ENCODE measurements at places on chromosomes 7 and 10.

DNA sequence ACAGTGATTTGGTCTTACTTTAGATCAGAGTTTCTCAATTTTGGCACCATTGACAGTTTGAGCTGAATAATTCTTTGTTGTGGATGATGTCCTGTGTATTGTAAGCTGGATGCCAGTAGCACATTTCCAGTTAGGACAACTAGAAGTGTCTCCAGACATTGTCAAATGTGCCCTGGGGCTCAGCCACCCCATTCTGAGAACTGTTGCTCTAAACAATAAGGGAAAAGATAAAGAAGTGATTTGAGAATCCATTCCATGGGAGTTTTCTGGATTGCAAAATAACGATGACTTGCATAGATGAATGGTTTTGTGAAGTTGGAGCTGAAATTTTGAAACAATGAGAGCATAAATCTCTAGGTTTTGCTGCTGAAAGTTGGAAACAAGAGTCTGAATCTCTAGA lies 44.6 kb downstream of the NUP205 start:
- DNase-seq: no peak

- peak; percentile 34 for DNase-seq
Measured at GRCh38 chr7:93574646-93575554, at the start of gene CALCR. Gene CALCR, minus strand, starts transcription at chr7:93574724. Its CDS starts 87,743 bp downstream, at chr7:93486981.

DNA sequence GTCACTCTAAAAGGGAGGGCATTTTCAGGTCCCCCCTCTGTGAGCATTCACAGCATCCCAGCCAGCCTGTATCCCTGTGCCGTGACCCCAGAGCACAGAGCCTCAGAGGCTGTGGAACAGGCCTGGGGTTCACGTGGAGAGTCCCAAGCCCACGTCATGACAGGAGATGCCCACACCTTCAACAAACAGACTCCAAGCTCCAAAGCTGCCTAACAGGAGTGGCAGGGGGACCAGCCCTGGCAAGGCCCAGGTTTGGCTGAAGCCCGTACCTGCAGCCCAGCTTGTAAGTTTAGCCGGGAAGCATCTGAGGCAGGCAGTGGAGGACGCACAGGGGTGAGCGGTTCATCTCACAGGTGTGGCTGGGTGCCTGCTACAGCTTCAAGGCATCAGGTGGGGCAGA lies 33.5 kb downstream of the LHPP start:
- no peak for DNase-seq

DNA sequence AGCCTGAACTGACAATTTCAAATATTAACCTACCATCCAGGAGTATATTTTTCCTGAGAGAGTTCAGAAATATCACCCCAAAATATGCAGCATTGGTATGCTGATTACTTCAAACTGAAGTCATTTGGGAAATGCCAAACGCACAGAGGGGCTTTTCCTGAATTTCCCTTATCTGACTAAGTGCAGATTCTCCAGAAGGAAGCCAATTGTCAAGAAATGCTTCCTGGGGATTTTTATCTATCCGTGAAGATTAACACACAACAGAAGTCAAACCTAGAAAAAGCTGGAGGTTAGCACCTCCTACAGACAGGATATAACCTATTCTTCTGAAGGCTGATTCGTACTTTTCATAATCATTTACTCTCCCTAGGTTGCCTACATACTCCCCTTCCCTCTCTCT lies 91.0 kb downstream of the AKR1D1 start:
- DNase-seq: no peak

GRCh38 chr10:26831936-26832335 lies 28.8 kb downstream of the ABI1 start:
- DNase-seq: no peak

GRCh38 chr10:33134011-33134751 lies 176.2 kb upstream of the ITGB1 start:
- peak; percentile 100 for DNase-seq

DNA sequence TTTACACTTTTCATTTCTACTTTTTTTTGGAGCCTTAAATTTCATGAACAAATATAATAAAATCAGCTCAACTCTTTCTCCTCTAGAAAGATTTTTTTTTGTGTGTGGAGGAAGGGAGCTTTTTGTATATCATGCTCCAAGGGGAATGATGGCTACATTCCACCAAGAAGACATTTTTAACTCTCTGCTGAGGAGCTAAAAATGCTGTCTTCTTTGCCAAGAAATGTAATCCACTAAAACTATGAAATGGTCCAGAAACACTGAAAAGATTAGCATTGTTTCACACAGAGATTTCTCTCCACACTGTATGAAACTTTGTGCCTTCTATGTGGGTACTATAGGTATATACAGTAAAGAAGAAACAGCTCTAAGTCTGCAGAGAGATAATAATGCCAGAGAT lies 74.1 kb upstream of the ANK3 start:
- no peak for DNase-seq

DNA sequence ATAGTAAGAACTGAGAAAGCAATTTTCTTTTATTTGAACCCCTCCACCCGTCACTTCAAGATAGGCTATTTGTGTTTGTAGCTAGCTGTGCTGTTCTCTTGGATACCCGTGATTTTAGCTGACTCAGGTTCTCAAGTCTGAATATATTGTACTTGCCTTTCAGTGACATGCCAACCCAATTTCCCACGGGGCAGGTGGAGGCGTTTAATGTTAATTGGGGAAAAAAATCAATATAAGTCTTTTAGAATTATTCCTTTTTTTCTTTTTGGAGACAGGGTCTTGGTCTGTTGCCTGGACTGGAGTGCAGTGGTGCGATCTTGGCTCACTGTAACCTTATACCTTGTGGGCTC lies 36.4 kb downstream of the ZRANB1 start:
- no peak for DNase-seq

DNA sequence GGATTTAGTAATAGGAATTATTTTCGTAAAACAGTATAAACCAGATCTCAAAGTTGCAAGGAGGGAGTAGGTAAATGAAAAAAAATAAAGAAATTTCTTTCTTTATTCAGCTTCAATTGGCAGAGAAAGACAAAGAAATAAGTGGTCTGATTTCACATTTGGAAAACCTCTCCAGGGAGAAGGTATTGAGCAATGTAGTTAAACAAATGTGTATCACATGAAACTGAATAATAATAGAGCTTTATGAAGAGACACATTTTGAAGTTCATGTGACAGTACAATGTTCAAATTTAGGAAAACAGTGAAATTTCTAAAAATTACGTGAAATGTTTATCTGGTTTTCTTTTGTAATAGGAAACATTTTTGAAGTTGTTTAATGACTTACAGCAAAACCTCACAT lies 63.0 kb downstream of the TAX1BP1 start:
- no peak for DNase-seq

- peak; percentile 14 for DNase-seq
Measured at GRCh38 chr7:138478499-138478908, 18.4 kb downstream of the TRIM24 start.

Measured in Caki2 (cell line).